Common myeloid progenitor, CD34-positive (primary cell): ENCODE measurements at places on chromosomes 6 and 20.

- no peak overlapping the region for H3K4me3 ChIP-seq
- no peak for DNase-seq
- no peak overlapping the region for H3K27ac ChIP-seq
- peaks cover 18% of the 10 kb centered on the region for H3K4me1 ChIP-seq
- no peaks in the 10 kb centered on the region for H3K36me3 ChIP-seq
- H3K27me3 ChIP-seq, result no peaks in the 10 kb centered on the region
Observed at GRCh38 chr6:163716690-163717089, 302.2 kb downstream of the QKI start.

DNA sequence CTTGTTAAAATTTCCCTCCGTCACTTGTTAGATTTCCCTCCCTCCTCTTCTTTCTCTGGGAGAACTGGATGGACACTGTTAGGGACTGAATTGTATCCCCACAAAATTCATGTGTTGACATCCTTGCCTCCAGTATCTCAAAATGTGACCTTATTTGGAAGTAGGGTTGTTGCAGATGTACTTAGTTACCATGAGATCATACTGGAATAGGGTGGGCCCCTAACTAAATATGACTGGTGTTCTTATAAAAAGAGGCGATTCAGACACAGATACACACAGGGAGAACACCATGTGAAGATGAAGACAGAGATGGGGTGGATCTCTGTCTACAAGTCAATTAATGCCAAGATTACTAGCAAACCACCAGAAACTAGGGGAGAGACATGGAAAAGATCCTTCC is 139.5 kb downstream of the ALDH8A1 start:
- H3K27me3 ChIP-seq, result no peaks in the 10 kb centered on the region
- H3K4me1 ChIP-seq, result no peaks in the 10 kb centered on the region
- DNase-seq, result no peak
- no peak overlapping the region for H3K27ac ChIP-seq
- no peaks in the 10 kb centered on the region for H3K36me3 ChIP-seq
- H3K4me3 ChIP-seq, result no peak overlapping the region

- no peak overlapping the region for H3K4me3 ChIP-seq
- H3K4me1 ChIP-seq, result no peaks in the 10 kb centered on the region
- no peak overlapping the region for H3K27ac ChIP-seq
- peaks cover 3% of the 10 kb centered on the region for H3K36me3 ChIP-seq
- H3K27me3 ChIP-seq, result no peaks in the 10 kb centered on the region
- no peak for DNase-seq
Observed at GRCh38 chr20:3358676-3359340, 48.7 kb downstream of the DNAAF9 start.

- no peak for DNase-seq
- no peak overlapping the region for H3K4me3 ChIP-seq
- H3K4me1 ChIP-seq, result no peaks in the 10 kb centered on the region
- H3K36me3 ChIP-seq, result no peaks in the 10 kb centered on the region
Observed at GRCh38 chr20:38278131-38278530, 17.6 kb upstream of the KIAA1755 start.

GRCh38 chr6:134217798-134218140 is 100.1 kb downstream of the SGK1 start:
- no peak overlapping the region for H3K4me3 ChIP-seq
- H3K27ac ChIP-seq, result no peak overlapping the region
- H3K36me3 ChIP-seq, result no peaks in the 10 kb centered on the region
- H3K27me3 ChIP-seq, result no peaks in the 10 kb centered on the region

DNA sequence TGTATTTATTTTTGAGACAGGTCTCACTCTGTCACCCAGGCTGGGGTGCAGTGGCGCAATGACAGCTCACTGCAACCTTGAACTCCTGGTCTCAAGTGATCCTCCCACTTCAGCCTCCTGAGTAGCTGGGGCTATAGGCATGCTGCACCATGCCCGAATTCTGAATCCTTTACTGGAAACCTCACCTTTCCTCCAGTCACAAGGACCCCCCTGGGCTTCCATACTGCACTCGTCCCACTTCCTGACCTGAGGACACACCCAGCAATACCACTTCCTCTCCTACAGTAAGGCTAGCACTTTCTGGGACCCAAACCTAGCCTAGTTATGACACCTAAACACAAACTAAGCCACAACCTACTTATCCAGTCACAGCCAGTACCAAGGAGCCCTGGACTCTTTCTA is 68.2 kb downstream of the FAM217A start:
- peaks cover 4% of the 10 kb centered on the region for H3K4me1 ChIP-seq
- peak; percentile 21 for DNase-seq
- no peaks in the 10 kb centered on the region for H3K27me3 ChIP-seq
- no peak overlapping the region for H3K27ac ChIP-seq
- H3K36me3 ChIP-seq, result no peaks in the 10 kb centered on the region
- H3K4me3 ChIP-seq, result peak overlapping the region; percentile 37

DNA sequence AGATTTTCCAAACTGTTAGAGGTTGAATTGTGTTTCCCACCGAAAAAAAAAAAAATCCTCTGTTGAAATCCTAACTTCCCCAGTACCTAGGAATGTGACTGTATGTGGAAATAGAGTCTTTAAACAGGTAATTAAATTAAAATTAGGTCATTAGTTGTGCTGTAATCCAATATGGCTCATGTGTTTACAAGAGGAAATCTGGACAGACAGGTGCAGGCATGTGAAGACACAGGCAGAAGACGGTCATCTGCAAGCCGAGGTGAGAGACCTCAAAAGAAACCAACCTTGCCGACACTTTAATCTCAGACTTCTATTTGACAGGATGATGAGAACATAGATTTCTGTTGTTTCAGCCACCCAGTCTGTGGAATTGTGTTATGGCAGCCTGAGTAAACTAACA is 28.6 kb upstream of the EZR start:
- no peaks in the 10 kb centered on the region for H3K36me3 ChIP-seq
- DNase-seq, result no peak
- H3K27me3 ChIP-seq, result no peaks in the 10 kb centered on the region
- H3K27ac ChIP-seq, result no peak overlapping the region
- H3K4me1 ChIP-seq, result no peaks in the 10 kb centered on the region

GRCh38 chr6:108541843-108542759 is 18.6 kb upstream of the FOXO3 start:
- no peaks in the 10 kb centered on the region for H3K36me3 ChIP-seq
- peak overlapping the region; percentile 71 for H3K4me3 ChIP-seq
- no peak overlapping the region for H3K27ac ChIP-seq
- peaks cover 25% of the 10 kb centered on the region for H3K4me1 ChIP-seq

DNA sequence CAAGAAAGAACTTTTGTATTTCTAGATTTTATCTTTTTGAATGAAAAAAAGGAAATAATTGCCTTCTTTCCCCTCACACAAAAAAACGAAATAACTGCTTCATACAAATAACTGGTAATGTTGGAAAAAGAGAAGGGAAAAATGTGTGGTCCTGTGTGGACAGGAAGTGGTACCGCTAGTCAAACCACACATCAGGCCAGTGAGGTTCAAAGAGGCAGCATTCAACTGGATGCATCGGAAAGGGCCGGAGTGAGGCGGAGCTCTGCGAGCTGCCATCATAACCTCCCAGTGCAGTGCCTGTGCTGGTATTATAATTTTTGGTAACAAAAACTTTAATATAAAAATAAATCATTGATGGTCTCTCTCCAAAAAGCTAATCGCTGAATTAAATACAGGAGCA is 111.2 kb downstream of the IRF4 start:
- H3K36me3 ChIP-seq, result no peaks in the 10 kb centered on the region
- H3K4me3 ChIP-seq, result no peak overlapping the region
- no peak for DNase-seq
- no peaks in the 10 kb centered on the region for H3K27me3 ChIP-seq
- peaks cover 5% of the 10 kb centered on the region for H3K4me1 ChIP-seq

DNA sequence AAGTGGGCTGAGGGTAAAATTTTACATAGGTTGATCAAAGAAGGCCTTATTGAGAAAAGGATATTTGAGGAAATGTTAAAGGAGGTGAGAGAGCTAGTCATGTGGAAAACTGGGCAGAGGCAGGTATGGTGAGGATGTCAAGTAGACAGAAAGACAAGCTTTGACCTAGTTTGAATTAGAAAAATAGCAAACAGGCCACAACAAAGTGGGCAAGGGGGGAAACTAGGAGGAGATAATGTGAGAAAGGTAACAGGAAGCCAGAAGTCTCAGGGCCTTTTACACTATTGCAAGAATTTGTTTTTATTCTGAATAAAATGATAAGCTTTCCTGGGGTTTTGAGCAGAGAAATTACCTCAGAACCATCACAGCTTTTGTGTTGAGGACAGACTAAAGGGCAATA is 115.7 kb downstream of the RWDD2A start:
- H3K4me1 ChIP-seq, result no peaks in the 10 kb centered on the region
- DNase-seq, result no peak

GRCh38 chr6:16524380-16524707 is 236.9 kb downstream of the ATXN1 start:
- peak; percentile 38 for DNase-seq
- no peak overlapping the region for H3K4me3 ChIP-seq
- no peak overlapping the region for H3K27ac ChIP-seq
